ENCODE measurements at places on chromosomes 7 and 10.

DNA sequence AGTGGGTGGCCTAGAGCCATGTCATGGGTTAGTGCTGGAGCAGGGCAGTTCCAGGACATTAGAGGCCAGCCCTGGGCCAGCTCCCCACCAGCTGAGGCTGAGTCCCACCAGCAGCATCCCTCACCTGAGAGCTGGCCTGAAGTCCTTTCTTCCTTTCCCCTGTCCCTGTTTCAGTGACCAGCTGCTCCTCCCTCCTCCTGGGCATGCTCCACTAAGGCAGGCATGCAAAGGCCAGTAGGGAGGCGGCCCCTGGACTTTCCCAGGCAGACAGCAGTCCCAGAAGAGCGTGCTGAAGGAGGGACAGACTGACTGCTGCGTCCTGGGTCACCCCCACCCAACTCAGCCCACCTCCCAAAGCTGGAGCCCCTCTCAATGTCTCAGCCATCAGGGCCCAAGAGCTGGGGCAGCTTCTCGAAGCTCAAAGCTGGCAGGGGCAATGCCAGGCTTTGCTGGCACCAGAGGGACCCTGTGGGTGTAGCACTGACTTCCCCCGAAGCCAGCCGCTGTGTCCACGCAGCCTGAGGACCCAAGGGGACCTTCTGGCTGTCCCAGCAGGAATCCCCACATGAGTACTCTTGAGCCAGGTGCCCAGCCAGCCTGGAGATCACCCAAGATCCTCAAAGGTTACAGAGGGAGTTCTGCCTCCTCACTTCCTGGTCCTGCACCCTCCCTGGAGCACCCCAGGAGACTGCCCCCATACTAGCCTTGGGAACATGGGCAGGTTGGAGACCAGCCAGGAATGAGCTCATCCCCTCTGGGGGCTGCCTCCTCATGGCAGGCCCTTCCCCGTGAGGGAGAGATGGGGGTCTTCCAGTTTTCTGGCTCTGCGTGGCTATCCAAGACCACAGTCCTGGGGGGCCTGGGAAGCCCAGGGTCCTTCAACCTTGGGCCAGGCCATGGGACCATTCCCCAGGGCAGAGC lies 35.2 kb upstream of the RET start:
- DNase-seq: no peak

DNA sequence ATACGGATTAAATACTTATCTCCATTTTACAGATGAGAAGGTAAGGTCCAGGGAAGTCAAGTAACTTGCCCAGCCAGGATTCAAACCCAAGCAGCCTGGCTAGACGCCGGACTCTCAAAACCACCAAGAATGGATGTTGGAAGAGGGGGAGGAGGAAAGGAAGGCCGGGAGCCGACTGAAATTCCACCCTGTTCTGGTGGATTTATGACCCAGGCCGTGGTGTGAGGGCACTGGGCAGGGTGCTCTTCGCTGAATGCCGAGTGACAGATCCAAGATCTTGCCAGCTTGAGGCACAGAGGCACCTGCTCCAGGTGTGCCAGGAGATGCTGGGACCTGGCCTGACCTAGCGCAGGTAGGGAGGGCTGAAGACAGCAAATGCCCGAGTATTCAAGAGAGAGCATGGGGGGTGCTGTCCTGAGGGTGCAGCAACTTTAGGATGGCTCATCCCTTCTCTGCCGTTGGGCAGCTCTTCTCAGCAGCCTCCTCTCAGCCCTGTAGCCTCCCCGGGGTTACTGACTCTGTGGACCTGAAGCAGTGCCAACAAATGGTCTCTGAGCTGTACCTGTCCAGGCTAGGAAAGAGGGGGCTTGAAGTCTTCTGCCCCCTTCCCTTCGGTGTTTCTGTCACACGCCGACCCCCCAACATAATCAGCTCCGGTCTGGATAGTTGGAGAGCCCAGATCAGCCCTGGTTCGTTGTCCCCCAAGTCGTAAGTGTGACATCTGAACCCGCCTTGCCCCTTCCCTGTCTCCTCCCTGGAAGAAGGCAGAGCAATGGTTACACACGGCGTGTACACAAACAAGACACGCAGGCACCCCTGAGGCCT lies 713 bp downstream of the LOXL4 start:
- DNase-seq: no peak

- no peak for DNase-seq
Observed at GRCh38 chr7:87140271-87140748, 11.9 kb upstream of the DMTF1 start.

DNA sequence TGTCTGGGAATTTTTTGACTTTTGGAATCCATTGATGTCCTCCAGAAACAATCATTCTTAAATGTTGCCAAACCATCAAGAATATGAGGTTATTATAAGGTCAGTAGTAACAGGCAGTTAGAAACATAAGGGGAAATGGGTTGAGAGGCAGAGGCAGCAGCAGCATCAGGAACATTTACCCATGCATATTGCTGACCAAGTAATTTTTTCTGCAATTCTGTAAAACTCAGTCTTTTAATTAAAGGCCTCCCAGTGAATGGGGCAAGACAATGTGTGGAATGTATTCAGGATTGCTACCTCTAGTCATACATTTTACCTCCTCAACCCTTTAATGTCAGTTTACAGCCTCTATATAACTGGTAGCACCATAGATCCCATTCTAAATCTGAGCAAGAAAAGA lies 66.5 kb upstream of the SKAP2 start:
- DNase-seq: no peak

DNA sequence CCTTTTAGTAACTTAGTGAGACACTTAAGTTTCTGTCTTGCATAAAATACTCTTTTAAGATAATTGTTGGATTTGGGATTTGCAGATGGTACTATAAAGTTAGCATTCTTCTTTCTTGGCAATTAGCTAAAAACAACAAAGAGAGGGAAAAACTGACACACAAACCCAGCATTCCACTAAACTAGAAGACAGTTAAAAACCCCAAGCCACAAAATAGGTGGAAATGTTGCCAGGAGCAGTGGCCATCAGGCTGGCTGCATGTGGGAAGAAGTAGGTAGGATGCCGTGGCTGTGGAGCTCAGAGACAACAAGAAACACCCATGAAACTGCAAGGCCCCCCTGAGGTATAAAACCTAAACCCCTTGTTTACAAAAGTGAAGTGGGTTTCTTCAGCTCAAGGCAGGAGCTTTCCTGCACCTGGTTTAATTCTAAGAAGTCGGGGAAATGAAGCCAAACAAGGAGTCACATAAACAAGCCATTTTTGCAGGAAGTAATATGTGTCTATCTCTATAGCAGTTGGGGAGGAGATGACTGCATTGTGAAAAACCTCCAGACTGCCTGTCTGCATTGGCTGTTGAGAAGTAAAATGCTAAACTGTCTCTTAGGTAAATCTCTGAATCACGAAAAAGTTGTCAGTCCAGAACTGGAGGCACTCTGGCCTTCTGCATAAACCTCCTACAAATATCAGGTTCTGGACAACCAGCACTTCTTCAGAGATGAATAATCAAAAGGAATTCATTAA lies 9.5 kb downstream of the RAB18 start:
- DNase-seq: no peak

DNA sequence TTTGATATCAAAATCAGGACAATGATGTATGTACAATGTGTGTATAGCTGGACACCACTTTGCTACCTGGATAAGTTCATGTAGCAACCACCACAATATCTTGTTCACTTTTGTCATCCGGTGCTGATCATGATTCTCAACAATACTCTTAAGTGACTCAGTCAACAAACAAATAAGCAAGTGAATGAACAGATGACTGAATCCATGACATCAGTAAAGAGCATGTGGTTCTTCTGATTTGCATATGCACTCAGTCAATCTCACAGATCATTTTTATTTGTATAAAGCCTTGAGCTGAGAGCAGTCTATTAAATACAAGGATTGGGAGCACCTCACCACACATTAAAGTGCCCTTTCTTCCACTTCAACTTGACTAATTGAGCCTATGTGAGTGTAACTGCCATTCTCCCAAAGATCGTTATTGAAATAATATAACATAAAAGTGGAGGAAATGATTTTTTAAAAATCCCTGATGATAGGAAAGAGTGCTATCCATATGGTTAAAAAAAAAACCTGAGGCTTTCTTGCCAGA lies 69.5 kb downstream of the NPSR1 start:
- DNase-seq: no peak

DNA sequence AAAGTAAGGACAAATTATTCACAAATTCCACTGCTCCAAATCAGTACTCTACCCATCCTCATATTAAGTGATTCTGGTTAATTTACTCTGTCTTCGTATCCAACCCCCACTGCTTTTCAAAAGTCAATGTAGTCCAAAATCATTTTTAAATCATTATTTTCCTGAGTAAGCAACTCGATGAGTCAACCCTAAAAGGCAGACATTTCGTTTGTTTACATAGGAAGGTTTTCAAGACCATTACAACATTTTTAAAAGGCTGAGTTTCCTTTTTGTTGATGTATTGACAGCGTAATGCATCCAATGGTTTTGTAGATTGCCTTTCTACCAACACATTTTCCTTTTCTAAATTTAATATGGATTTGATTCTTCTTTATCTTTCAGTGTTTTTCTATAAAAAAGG lies 523.0 kb upstream of the ANKRD30A start:
- no peak for DNase-seq

GRCh38 chr10:12484002-12484918 lies 134.9 kb downstream of the CAMK1D start:
- no peak for DNase-seq

GRCh38 chr7:94303118-94303517 lies 91.6 kb upstream of the COL1A2 start:
- DNase-seq: no peak

DNA sequence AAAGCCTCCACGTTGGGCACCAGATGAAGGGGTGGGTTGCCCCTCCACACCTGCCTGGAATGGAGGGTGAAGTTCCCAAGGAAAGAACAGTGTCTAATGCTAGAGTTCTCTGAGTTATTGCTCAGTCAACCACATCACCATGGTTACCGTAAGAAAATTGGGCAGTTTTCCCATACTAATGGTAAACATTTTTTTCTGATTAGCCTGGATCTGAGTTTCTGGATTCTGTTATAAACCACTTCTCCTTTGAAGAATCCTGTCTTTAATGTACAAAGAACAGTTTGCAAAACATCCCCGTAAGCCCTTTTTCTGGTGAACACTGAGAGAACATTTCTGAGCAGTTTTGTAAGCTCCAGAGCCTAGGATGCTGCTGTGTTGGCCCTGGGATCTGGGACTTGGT lies 45.5 kb downstream of the ABCC2 start:
- DNase-seq: no peak

- DNase-seq: no peak
Observed at GRCh38 chr10:33142295-33142694, 184.3 kb upstream of the ITGB1 start.

DNA sequence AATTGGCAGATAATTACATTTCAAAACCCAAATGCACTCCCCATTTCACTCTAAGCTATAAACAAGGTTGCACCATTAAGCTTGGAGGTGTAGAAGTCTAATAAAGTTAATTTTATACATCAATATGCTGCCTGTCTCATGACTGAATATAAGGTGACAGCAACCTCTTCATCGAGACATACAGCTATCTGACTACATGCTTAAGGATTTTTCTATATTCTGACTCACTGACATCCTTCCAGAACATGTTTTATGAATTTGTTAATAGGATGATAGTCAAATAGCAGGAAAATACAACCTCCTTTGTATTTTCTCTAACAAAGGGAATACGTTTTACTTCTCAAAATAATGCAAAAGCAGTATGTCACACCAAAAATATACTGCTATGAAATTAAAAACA lies 76.6 kb downstream of the NRBF2 start:
- DNase-seq: no peak

DNA sequence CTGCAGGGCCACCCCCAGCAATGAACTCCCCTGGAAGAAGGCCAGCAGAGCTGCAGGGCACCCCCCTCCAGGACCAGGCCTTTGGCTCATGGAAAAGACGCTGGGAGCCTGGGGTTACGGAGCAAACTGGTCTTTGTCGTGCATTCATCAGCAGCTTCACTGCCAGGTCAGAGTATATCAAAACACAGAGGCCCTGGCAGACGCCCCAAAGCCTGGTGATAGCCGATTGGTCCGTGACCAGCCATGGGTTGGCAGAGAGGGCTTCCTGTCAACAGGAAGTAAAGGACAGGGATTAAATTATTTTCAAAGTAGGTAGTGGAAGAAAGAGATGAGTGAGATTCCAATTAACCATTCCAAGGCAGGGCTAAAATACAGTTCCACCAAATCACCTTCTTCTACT lies 9.0 kb downstream of the PRKAG2 start:
- DNase-seq: no peak

- peak; percentile 47 for DNase-seq
Observed at GRCh38 chr7:158957921-158958491, 101.6 kb downstream of the DYNC2I1 start.

DNA sequence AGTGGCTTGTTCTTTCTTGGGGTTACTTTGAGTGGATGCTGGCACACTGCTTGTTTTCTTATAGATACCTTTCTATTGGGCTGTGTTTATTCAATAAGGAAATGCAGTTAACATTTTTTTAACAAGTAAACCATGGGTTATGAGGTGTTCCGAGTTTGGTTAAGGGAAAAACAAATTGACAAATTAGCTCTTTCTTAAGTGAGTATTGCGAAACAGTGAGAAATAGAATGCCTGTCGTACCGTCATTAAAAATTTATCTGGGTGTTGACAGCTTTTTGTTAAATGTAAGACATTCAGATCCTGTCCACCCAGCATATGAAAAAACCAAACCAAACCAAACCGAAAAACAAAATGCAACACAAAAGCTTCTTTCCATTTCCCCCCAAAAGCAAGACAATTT lies 6.2 kb downstream of the CUX1 start:
- no peak for DNase-seq

- peak; percentile 24 for DNase-seq
Observed at GRCh38 chr10:23514321-23514720, 75.4 kb downstream of the OTUD1 start.

DNA sequence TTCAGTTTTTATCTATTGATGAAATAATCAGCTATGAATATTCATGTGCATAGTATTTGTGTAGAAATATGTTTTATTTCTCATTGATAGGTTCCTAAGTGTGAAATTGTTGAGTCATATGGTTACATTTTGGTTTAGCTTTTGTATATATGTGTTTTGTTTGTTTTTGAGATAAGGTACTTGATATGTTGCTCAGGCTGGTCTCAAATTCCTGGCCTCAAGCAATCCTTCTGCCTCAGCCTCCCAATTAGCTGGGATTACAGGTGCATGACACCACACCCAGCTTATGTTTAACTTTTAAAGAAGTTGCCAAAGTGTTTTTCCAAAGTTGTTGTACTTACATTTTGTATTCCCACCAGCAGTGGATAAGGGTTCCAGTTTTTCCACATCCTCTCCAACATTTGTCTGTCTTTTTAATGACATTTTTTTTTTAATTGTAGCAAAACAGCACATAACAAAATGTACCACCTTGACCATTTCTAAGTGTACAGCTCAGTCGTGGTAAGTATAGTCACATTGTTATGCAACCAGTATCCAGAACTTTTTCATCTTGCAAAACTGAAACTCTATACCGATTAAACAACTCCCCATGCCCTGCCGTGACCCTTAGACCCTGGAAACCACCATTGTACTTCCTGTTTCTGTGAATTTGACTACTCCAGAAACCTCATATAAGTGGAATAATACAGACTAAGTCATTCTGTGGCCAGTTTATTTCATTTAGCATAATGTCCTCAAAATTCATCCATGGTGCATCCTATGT lies 12.6 kb upstream of the UBE2D1 start:
- peak; percentile 21 for DNase-seq

- DNase-seq: no peak
Observed at GRCh38 chr7:66362136-66362535, 157.0 kb downstream of the TPST1 start.

Measured in activated naive CD8-positive, alpha-beta T cell treated with anti-CD3 and anti-CD28 coated beads for 36 hours (primary cell).